Endothelial cell of umbilical vein (primary cell): ENCODE measurements at places on chromosomes 4 and X. TPM values are rescaled to one million over a fixed set of nuclear protein-coding genes. Genes with fewer than 3 reads are reported as not detected.

Gene STS
- 2.1 TPM in 2 replicates for polyA plus RNA-seq

Gene EVC2
- polyA plus RNA-seq: 1.3 and 1.7 TPM in 2 replicates

Gene PCDH10
- polyA plus RNA-seq: 91.0 and 100 TPM in 2 replicates

Gene PTCHD1
- polyA plus RNA-seq: not detected in 2 replicates

Gene MCF2
- not detected in 2 replicates for polyA plus RNA-seq

Gene MSANTD1
- polyA plus RNA-seq: 0.14 and 0.18 TPM in 2 replicates

Gene HERC5
- 0.19 and 0.25 TPM in 2 replicates for polyA plus RNA-seq

- DNase-seq: no peak
Measured at GRCh38 chrX:40015693-40016092, 82.1 kb downstream of the BCOR start.

GRCh38 chr4:153023692-153024394 lies 87.7 kb downstream of the FHDC1 start:
- no peak for DNase-seq

DNA sequence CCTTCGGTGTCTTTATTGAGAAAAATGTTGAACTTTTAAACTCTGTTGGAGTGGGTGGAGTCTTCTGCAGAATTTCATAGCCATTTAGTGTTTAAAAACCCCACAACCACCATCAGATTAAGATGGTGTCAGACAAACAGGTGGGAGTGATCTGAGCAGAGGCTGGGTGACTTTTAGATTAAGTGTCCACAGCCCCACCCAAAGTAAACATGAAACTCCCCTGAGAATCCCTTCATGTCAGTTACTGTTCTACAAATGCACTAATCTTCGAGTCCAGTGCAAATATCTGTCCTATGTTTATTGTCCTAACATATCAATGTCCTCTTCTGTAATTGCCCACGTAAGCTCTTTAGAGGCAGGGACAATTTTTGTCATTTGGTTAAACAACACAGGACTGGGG lies 175.6 kb upstream of the RBPJ start:
- DNase-seq: no peak

GRCh38 chr4:5341526-5341925 lies 290.2 kb downstream of the STK32B start:
- no peak for DNase-seq

DNA sequence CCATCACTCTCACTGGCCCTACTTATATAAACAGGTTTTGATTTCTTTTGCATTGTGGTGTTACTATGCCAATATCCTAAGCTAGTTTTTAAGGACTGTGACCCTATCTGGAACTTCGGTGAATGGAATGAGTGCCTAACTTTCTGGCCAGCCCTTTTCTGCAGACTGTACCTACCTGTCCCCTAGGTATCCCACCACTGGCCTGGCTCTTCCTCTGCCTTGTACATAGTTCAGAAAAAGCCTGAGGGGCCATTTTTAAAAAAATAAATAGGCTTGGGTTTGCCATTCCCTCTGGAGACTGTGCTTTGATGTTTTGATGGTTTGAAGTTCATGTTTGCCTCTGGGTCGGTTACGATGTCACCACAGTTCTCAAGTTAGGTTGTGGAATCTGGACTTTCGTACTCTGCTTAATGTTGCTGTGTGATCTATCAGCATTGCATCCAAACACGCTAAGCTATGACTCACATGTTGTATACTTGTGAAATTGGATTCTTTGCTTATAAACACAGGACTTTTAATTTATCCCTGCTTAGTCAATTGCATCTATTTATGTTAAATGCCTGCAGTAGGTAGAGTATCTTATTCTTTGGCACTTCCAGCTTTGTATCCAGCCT lies 182.0 kb downstream of the ANKRD50 start:
- DNase-seq: no peak

DNA sequence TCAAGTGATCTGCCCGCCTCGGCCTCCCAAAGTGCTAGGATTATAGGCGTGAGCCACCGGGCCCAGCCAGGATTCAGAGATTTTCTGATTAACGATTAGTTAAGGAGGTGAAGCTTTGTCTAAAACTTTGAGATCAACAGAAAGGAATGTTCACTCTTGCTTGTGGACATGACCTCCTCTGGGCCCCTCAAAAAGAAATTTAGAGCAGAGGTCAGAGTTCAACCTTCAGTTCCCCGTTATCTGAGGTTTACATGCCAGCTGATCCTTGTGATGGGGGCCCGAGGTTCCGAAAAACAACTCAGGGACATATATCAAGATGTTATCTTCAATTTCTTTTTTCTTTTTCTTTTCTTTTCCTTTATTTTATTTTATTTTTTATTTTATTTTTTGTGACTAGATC lies 54.6 kb downstream of the DDX3X start:
- no peak for DNase-seq

DNA sequence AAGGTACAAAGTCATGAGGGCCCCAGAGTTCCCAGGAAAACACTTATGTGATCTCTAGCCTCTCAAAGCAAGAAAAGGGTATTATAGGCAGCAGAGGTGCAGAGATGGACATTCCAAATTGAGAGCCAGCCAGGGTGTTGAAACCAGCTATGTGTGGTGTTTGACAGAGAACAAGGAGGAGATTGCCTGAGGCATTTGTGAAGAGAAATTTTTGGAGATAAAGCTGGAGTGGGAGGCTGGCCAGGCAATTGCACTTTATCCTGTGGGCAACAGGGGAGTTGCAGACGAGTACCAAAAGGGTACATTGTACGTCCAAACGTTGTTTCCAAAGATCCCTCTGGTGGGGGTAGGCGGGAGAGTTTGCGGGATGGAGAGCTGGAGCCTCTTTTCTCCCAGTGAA lies 2.5 kb upstream of the GABRE start:
- no peak for DNase-seq

DNA sequence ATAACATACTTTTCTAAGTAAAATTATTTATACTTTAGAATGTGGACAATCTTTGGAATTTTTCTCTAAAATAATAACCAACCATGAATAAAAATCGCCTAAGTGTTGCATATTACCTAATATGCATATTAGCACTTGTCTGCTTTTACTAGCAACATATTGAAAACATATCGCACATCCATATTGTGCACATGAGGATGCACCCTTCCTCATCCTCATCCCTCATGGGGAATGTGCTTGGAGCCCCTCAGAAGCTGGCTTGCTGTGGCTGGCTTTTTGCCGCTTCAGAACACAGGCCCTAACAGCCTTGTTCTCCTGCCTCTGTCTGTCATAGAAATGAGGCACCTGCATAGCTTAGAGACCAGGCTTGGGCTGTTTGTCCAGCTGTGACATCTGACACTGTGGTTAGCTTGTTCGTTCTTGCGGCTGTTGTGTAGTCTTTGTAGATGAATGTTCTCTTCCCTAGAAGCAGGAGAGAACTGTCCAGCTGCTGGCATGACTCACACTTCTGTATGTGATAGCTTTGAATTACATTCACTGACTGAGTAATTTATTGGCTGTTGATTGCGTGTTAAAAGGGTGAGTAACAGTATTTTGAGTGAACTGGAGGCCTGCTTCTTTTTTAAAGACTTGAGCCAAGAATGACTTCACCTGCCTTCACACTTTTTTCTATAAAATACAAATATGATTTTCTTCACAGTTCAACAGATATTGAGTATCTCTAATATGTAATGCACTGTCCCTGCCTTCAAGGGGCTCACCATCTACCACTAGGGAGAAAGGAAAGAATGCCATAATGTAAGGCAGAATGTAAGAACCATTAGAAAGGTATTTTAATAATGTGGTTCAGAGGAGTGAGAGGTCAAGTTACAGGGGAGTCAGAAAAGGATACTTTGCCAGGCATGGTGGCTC lies 81.9 kb downstream of the HMGB2 start:
- DNase-seq: peak; percentile 99

DNA sequence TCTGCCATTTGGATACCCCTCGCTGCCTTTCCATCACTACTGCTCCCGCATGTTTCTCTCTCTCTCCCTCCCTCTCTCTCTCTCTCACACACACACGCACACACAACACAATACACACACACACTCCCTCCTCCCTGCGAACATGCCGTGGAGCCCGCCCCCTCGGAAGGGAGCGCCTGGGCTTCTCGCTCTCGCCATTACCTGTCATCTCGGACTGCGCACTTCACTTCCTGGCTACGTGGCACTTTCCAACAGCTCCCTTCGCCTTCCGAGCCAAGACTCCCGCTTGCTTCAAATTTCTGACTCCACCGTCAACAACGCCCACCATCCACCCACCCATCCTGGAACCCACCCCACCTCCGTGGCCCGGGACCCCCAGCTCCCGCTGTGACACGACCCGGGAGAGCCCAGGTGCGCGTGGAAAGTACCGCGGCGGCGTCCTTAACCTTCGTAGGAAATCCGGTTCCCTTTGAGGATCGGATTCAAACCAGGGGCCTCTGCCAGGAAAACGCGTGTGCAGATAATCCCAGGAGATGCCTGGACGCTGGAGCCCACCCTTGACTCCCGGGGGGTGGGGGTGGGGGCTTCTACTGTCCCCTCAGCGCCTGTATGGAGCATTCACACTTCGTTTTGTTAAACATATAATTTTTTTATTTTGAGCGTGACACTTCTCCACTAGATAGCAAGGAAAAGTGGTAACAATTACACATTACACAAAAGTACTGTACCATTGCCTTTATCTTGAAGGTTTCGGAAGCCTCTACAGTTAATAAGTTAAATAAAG lies 12.5 kb downstream of the ARX start:
- DNase-seq: no peak

- DNase-seq: no peak
Measured at GRCh38 chr4:47531954-47532321, 46.9 kb downstream of the ATP10D start.

GRCh38 chrX:150361070-150361776 lies 1.9 kb upstream of the MAMLD1 start:
- DNase-seq: no peak

GRCh38 chr4:133096972-133097371 lies 52.1 kb upstream of the PCDH10 start:
- peak; percentile 84 for DNase-seq

DNA sequence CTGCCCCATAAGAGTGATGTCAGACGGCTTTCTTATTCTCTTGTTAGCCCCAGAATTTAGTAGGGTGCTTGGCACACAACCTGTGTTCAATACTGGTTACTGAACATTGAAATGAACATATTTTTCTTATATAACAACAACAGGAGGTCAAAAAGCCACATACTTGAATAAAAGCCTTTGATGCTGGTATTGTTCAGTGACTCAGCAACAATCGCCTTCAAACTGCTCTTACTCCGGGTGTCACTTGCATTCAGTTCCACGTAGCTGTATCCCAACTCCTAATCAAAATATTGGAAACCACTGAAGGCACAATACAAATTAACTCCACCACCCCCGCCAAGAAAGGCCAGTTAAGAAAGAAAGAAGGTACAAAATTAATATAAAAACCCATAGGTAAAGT lies 61.5 kb downstream of the RFC1 start:
- peak; percentile 68 for DNase-seq

DNA sequence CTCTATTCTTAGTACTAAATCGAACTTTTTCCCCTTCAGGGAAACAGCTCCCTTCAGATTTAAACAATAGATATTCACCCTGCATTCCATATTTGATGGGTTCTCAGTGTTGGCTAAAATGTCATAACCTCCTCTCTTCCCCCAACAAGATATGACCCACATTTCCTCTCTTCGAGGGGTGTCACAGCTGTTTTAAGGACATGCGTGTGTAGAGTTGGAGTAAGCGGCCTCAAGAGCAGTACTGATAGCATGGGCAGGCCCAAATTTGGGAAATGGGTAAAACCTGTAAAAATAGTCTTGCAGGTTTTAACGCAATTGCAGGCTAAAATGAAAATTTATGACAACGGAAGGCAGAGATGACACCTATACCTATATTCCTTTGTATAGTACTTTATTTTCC lies 28.7 kb downstream of the SAT1 start:
- DNase-seq: no peak

DNA sequence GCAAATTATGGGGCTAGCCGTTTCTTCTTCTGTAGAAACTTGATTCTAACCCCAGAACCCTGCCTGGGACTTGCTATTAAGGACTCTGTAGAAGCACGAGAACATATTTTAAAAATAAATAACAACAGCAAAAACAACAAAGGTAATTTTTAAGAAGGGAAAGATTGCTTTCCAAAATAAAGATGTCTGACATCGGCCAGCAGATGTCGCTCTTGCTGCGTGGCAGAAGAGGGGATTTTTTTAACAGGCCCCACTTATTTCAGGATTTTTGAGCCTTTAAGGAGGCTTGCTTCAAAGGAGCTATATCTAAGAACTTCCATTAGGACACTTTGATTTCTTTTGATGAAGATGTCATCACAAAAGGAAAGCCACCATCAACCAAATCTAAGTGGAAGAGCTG lies 62.8 kb upstream of the EGFL6 start:
- peak; percentile 34 for DNase-seq

GRCh38 chrX:105723966-105724735 lies 98.2 kb upstream of the NRK start:
- DNase-seq: no peak

DNA sequence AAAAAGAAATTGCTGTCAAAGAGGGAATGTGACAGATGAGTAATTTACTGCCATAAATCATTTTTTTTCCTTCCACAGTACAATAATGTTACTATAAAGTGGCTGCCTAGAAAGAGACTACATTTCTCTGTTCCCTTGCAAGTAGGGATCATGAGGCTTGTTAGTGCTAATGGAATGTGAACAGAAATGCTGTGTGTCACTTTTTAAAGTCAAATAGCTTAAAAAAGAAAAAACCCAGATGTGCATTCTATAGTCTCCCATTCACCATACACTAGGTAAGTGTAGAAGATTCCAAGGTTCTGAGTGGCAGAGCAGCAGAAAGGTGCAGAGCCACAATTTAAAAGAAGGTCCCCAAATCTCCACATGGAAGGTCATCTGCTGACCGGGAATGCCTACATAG lies 328.4 kb downstream of the CAMK2D start:
- DNase-seq: no peak

GRCh38 chrX:42485601-42486000 lies 292.4 kb downstream of the PPP1R2C start:
- DNase-seq: no peak

DNA sequence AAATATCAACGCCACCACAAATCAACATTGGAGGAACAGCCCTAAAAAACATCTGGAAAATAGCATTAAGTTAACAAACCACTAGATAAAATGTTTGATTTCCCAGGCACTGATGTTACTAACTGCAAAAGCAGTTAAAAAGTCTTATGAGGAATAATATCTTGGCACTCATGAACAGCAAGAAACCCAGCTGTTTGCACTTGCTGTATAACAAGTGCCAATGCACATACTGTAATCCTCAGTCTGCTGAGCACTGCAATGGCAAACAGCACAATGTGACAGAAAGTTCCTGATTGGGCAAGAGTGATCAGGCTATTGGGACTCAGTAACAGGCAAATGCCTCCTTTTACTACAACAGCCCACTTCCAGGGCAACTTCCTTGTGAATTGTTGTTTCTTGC lies 20.8 kb upstream of the SEC24B start:
- no peak for DNase-seq

DNA sequence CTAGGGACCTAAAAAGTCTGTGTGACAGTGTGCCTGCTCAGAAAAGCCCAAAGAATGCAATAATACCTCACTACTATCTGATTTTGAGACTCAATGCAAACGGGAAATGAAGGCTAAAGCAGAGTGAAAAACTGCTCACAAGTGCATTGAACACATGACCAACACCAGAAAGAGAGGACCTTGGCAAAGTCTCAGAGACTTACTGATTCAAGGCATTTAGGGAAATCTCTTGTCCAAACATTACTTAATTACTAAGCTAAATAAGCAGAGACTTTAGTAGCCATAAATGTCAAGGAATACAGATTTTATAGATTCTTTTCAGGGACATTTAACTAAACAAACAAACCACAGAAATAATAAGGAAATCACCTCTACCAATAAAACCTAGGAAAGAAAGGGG lies 916.0 kb downstream of the FSTL5 start:
- DNase-seq: no peak
